Heart right ventricle (tissue), 16 donors: ENCODE measurements at places on chromosomes 5 and 9.

DNA sequence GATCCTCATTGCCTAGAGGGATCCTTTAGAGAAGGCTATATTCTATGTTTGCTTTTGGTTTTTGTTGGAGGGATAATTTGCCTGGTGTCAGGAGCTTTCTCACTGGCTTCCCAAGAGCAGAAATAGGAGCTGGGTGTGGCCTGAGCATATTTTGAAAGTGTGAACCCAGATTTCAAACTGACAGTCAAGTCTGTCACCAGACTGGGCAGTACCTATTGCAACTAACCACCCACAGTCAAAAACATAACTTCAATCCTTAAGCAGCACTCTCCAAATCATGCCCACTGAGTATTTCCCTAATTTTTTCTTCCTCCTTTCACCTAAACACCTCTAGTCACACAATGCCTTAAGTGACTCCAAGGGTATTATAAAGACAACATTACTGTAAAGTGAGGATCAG is 278.4 kb downstream of the EBF1 start:
- DNase-seq, result no peak

GRCh38 chr9:136556166-136556565 is 10.3 kb upstream of the NOTCH1 start:
- DNase-seq, result no peak

GRCh38 chr5:174327317-174327864 is 281.9 kb downstream of the NSG2 start:
- peak; percentile 63 for DNase-seq

- DNase-seq, result no peak
Measured at GRCh38 chr9:108905494-108905893, 28.4 kb downstream of the ELP1 start.
